A549 treated with AZD2906 at 1 μM for 4 hours (cell line): ENCODE measurements at places on chromosomes 16 and 17. TPM values are rescaled to one million over a fixed set of nuclear protein-coding genes. Genes with fewer than 3 reads are reported as not detected.

CA7 gene
- 0.05 to 0.06 TPM (median 0.06 TPM) in 3 of 5 replicates, not detected in the others for total RNA-seq

CFAP119 gene
- total RNA-seq: 4.5 to 9.0 TPM (median 8.0 TPM) in 5 replicates

CLEC19A gene
- total RNA-seq: 0.08 to 0.37 TPM (median 0.09 TPM) in 5 replicates

CNGB1 gene
- total RNA-seq: 0.06 to 0.20 TPM (median 0.10 TPM) in 5 replicates

KRTAP4-1 gene
- 0.08 to 0.13 TPM in 2 of 5 replicates, not detected in the others for total RNA-seq

CDR2L gene
- 72.0 to 93.7 TPM (median 89.5 TPM) in 5 replicates for total RNA-seq

GAS2L2 gene
- total RNA-seq: 0.07 to 0.09 TPM (median 0.08 TPM) in 5 replicates

USH1G gene
- 0.06 to 0.13 TPM (median 0.11 TPM) in 5 replicates for total RNA-seq

CNP gene
- total RNA-seq: 57.4 to 67.0 TPM (median 66.7 TPM) in 5 replicates
